Transverse colon (tissue), 4 donors: ENCODE measurements at places on chromosomes 1 and 21. TPM values are rescaled to one million over a fixed set of nuclear protein-coding genes. Genes with fewer than 3 reads are reported as not detected.

The PFKFB2 gene
- 84.2 TPM for total RNA-seq

The SHISAL2A gene
- 3.2 TPM for total RNA-seq

The AMY1A gene
- total RNA-seq: not detected

The HTR6 gene
- not detected for total RNA-seq

The OR2T5 gene
- total RNA-seq: not detected

The CELA3A gene
- total RNA-seq: not detected

The NBPF4 gene
- total RNA-seq: not detected

The TFF3 gene
- 2,581 TPM for total RNA-seq

The CENPS gene
- total RNA-seq: 8.2 TPM

The KRTAP12-2 gene
- total RNA-seq: not detected

The CHI3L2 gene
- total RNA-seq: not detected

The RAP1GAP gene
- 14.1 TPM for total RNA-seq

The VAV3 gene
- total RNA-seq: 103 TPM

The AK5 gene
- total RNA-seq: not detected

The PLCH2 gene
- 1.00 TPM for total RNA-seq

The DDX20 gene
- 16.4 TPM for total RNA-seq

The KCNK2 gene
- 0.32 TPM for total RNA-seq

The SPAG17 gene
- total RNA-seq: not detected

The SPRR2G gene
- not detected for total RNA-seq

The HAO2 gene
- total RNA-seq: not detected

The SRP9 gene
- total RNA-seq: 156 TPM

The KLF17 gene
- total RNA-seq: not detected

The AIRE gene
- total RNA-seq: not detected

The C1orf198 gene
- 20.3 TPM for total RNA-seq

The TOMM20 gene
- 16.9 TPM for total RNA-seq

The NTMT2 gene
- total RNA-seq: not detected

The HCRTR1 gene
- not detected for total RNA-seq

The GREM2 gene
- total RNA-seq: 2.8 TPM

The NOS1AP gene
- total RNA-seq: 11.4 TPM

The ASCL5 gene
- not detected for total RNA-seq

The PAQR6 gene
- total RNA-seq: 1.7 TPM

The FAM110D gene
- total RNA-seq: 9.4 TPM
